ENCODE measurements at places on chromosomes 2 and 18.

DNA sequence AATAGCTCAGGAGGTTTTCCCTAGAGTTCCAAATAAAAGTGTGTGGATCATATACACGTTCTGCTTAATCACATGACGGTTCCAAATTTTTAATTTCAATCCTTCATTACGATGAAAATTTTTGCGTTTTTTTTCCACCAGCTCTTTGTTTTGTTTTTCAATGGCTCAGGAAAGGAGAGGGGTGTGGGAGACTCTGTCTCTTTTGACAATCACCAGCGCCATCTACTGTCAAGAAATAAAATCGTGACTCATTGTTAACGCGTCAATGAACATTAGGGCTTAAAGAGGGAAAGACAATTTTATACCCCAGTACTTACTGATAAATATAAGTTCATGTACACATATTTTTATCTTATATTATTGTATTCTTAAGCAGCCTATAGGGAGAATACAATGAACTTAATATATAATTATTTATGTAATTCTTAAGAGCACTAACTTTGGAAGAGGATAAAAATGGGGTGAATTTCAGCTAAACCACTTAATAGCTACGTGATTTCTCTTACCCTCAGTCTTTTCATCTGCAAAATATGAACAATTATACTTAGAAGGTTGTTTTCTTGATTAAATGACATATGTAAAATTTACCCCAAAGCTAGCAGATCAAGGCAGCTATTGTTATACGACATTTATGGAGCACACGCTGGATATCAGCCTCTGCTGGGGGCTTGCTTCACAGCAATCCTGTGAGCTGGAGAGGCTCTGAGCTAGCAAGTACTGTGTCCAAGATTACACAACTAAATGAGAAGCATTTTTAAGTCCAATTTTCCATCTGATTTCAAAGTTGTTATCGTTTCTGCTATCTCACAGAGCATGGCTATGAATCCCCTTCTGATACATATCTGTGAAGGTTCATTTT is 47.4 kb upstream of the RMDN2 start:
- H3K4me3 ChIP-seq = no peak overlapping the region
- H3K4me1 ChIP-seq = peaks cover 34% of the 10 kb centered on the region
- no peaks in the 10 kb centered on the region for H3K36me3 ChIP-seq
- no peak overlapping the region for H3K27ac ChIP-seq
- H3K27me3 ChIP-seq = peaks cover 8% of the 10 kb centered on the region

DNA sequence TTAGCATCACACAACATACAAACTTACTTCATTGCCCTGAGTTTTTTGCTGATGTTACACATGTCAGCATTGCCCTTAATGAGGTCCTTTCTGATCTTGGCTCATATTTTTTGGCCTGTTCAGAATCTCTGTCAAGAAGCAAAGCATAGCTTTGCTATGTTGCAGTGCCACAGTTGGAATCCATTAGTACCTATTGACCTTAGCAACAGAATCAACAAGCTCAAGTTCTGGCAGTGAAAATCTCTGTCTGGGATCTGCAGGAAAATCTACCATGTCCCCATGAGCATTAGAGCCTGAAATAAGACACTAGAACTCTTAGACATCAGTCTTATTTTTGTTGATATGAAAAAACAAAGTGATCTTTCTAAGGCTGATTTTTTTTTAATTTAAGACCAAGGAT is 105.6 kb upstream of the FHL2 start:
- H3K27ac ChIP-seq = no peak overlapping the region
- no peaks in the 10 kb centered on the region for H3K27me3 ChIP-seq

- peaks cover 79% of the 10 kb centered on the region for H3K27me3 ChIP-seq
- H3K27ac ChIP-seq = no peak overlapping the region
- peak overlapping the region; percentile 75 for H3K4me3 ChIP-seq
- DNase-seq = peak; percentile 29
- peaks cover 64% of the 10 kb centered on the region for H3K4me1 ChIP-seq
- no peaks in the 10 kb centered on the region for H3K36me3 ChIP-seq
Measured at GRCh38 chr2:174342686-174343342, 8.1 kb downstream of the SP9 start.

GRCh38 chr2:95292623-95293260 is 4.4 kb upstream of the KCNIP3 start:
- peaks cover 5% of the 10 kb centered on the region for H3K27me3 ChIP-seq
- H3K4me1 ChIP-seq = peaks cover 9% of the 10 kb centered on the region
- H3K4me3 ChIP-seq = no peak overlapping the region
- H3K36me3 ChIP-seq = peaks cover 19% of the 10 kb centered on the region
- H3K27ac ChIP-seq = no peak overlapping the region

- H3K27ac ChIP-seq = no peak overlapping the region
- no peaks in the 10 kb centered on the region for H3K4me1 ChIP-seq
- no peaks in the 10 kb centered on the region for H3K36me3 ChIP-seq
- no peaks in the 10 kb centered on the region for H3K27me3 ChIP-seq
- no peak for DNase-seq
Measured at GRCh38 chr2:220562375-220563140, 935.1 kb downstream of the SLC4A3 start.

DNA sequence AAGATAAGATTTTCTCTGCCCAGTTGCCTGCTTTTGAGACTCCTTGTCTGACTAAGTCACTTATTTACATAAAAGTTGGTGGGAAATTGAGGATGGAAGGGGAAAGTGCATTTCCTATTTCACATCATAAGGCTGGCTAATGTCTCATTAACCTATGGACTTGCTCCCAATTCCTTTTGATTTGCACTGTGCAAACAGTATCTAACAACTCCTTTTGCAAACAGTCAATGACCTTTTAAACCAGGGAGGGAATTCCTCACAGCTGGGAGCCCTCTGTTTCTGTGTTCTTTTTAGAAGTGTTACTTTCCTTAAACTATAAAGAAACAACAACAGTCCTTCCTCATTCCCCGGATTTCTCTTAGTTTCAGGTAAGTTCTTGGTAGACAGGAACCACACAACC is 272.8 kb downstream of the RND3 start:
- no peaks in the 10 kb centered on the region for H3K36me3 ChIP-seq
- no peaks in the 10 kb centered on the region for H3K27me3 ChIP-seq

All from WTC11 (cell line).